Activated B cell treated with CpG ODN at 0.5 μM for 24 hours (primary cell): ENCODE measurements at places on chromosomes 7 and 10.

DNA sequence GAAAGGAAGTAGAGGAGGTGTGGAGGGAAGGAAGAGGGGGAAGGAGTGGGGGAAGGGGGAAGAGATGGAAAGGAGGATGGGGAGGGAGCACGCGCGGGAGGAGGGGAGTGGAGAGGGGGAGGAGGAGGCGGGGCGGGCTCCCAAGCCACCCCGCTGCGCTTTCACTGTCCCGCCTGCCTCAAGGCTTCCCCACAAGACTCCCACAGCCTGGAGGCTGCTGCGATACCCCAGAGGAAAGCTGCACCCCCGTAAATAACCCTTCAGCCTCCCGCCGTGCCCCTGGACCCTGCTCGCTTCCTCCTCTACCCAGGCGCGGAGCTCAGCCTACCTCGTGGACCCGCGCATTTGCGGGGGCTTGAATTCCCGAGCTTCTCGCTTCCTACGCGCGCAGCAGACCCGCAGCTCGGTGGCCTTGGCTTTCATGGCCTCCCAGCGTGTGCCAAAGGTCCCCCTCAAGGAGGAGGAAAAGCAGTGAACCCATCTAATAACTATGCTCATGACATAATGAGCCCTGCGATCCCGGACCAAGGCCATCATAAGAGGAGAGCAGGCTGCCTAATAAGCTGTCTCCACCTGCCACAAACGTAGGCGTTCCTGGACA is at the start of gene C10orf67:
C10orf67 (minus strand) TSS at position 557 of the 601 bp plus-strand sequence; CDS start at position 534, 23 bp downstream.
- peak within 1 kb of the TSS; percentile 85 for H3K4me3 ChIP-seq
- H3K4me1 ChIP-seq: peaks cover 18% of the 10 kb centered on the region
- H3K27me3 ChIP-seq: peaks cover 11% of the 10 kb centered on the region
- H3K27ac ChIP-seq: peak within 1 kb of the TSS; percentile 31
- no peak for DNase-seq

DNA sequence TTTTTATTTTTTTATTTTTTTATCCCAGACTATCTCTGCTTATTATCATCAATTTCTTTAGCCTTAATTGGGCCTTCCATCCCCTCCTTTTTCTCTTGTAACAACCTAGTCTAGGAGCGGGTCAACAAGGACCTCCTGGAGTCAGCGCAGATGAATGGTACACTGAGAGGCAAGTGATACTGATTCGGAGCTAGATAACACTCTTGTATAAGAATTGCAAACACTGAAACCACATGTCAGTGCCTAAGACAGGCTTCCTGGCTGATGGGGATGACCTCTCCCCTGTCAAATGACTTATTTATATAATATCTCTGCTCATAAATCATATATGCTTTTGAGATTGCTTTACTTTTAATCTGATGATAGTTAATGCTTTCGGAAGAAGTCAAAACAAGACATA is 22.7 kb downstream of the BPGM start:
- DNase-seq: no peak
- peaks cover 25% of the 10 kb centered on the region for H3K36me3 ChIP-seq
- peak overlapping the region; percentile 15 for H3K27ac ChIP-seq
- H3K4me3 ChIP-seq: no peak overlapping the region
- H3K27me3 ChIP-seq: no peaks in the 10 kb centered on the region

- H3K27me3 ChIP-seq: no peaks in the 10 kb centered on the region
- no peak overlapping the region for H3K27ac ChIP-seq
- DNase-seq: no peak
These were observed 53.0 kb downstream of the CUL2 start for GRCh38 chr10:35037104-35037503.

DNA sequence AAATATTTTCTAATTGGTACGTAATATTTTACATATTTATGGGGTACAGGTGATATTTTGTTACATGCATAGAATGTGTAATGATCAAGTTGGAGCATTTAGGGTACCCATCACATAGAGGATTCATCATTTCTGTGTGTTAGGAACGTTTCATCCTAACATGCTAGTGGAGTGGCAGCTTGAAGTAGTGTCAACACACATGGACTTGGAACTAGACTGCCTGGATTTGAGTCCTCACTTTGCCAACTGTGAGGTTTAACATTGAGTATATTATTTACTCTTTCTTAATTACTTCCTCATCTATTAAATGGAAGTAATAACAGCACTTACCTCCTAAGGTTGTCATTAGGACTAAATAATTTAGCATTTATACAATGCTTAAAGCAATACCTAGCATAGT is 241.9 kb downstream of the PLXDC2 start:
- no peaks in the 10 kb centered on the region for H3K4me1 ChIP-seq
- no peak for DNase-seq
- H3K36me3 ChIP-seq: no peaks in the 10 kb centered on the region
- H3K4me3 ChIP-seq: no peak overlapping the region

- no peaks in the 10 kb centered on the region for H3K4me1 ChIP-seq
- H3K4me3 ChIP-seq: no peak overlapping the region
- no peak for DNase-seq
- H3K36me3 ChIP-seq: no peaks in the 10 kb centered on the region
- H3K27ac ChIP-seq: no peak overlapping the region
These were observed 27.7 kb upstream of the PHYHIPL start for GRCh38 chr10:59148701-59149100.

DNA sequence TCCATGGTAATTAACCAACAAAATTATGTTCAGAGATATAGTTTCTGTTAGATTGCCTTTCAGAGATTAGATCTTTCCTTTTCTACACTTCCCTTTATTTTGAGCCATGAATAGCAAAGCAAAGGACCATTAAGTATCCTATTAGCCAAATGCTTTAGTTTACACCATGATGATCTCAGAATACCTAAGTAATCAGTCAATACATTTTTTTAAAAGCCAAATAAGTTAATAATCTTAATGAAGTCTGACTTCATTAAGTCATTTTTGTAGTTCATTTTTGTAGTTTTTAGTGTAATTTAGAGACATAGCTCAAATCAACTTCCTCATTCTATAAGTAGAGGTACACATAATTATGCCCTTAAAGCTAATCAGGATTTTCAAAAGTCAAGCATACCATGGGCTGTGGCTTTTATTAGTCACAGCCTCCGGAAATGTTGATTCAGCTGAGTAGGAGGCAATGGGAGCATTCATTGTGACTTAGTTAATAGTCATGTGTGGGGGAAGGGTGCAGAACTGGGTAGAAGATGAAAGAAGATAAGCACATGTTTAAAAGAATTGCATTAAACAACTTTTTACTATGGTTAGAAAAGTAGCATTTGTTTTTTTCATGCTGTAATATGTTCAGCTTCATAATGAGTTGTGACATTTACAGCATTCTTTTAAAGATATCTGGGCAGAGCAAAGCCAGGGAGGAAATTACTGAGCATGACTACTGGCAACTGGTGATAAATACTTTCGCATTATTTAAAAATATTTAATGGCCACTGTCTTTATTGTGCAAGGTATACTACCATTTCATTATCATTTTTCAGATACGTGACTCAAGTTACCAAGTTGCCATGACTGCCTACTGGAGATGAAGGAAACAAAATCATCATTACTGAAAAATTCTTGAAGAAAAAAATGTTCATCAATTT is 57.3 kb upstream of the CCDC71L start:
- H3K27ac ChIP-seq: no peak overlapping the region
- no peaks in the 10 kb centered on the region for H3K36me3 ChIP-seq
- peaks cover 12% of the 10 kb centered on the region for H3K4me1 ChIP-seq
- no peak overlapping the region for H3K4me3 ChIP-seq
- DNase-seq: no peak
- H3K27me3 ChIP-seq: no peaks in the 10 kb centered on the region

GRCh38 chr10:97376413-97376812 is 24.7 kb downstream of the RRP12 start:
- no peak overlapping the region for H3K27ac ChIP-seq
- no peak overlapping the region for H3K4me3 ChIP-seq
- H3K36me3 ChIP-seq: peaks cover 83% of the 10 kb centered on the region
- H3K4me1 ChIP-seq: no peaks in the 10 kb centered on the region
- DNase-seq: no peak
- H3K27me3 ChIP-seq: no peaks in the 10 kb centered on the region

- H3K4me3 ChIP-seq: no peak overlapping the region
- H3K27me3 ChIP-seq: no peaks in the 10 kb centered on the region
These were observed 331.6 kb upstream of the ZNF32 start for GRCh38 chr10:43980313-43980712.

DNA sequence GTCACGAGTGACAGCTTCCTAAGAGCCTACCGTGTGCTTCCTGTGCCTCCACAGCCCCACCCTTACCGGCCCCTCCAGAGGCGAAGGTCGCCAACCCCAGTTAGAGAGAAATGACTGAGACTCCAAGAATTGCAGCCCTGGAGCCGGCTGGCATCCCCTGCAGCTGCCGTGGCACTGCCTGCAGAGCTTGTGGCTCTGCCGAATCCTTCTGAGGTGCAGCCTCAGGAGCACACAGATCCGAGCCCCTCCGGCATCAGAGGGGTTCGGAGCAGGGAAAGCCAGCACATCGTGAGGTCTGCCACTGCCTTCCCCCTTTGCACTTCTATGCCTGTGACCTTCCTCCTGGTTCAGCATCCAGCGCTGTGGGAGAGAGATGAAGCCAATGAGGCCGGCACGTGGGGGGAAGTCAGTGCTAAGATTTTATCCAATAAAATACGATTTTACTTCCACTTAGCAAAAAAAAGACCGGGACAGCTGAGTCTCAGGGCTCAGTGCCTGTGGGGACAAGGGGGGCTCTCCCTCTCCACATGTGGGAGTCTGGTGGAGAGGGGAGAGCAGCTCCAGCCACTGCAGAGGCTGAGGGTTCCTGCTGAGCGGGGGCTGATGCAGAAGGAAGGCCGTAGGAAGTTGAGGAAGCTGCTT is 80.1 kb downstream of the TCERG1L start:
- no peaks in the 10 kb centered on the region for H3K4me1 ChIP-seq
- no peaks in the 10 kb centered on the region for H3K36me3 ChIP-seq
- no peaks in the 10 kb centered on the region for H3K27me3 ChIP-seq
- no peak overlapping the region for H3K27ac ChIP-seq
- no peak overlapping the region for H3K4me3 ChIP-seq
- no peak for DNase-seq

DNA sequence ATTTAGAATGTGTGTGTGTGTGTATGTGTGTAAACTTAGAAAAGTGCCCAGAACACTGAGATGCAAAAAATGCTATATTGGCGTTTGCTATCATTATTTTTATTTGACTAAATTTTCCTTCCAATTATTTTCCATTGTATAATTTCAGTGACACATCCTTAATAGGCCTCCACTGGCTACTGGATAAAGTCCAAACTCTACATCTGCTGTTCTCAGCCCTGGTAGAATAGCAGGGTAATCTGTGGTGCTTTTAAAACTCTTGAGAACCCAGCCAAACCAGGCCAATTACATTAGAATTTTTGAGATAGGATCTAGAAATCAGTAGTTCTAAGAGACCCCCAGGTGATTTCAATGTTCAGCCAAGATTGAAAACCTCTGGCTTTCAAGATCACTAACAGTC is 66.4 kb downstream of the ZNF503 start:
- peaks cover 16% of the 10 kb centered on the region for H3K27me3 ChIP-seq
- H3K4me3 ChIP-seq: no peak overlapping the region
- no peak overlapping the region for H3K27ac ChIP-seq
- peaks cover 3% of the 10 kb centered on the region for H3K36me3 ChIP-seq

GRCh38 chr7:127887631-127888030 is 143.6 kb downstream of the LRRC4 start:
- no peak for DNase-seq
- no peak overlapping the region for H3K27ac ChIP-seq
- H3K36me3 ChIP-seq: peaks cover 59% of the 10 kb centered on the region
- H3K4me1 ChIP-seq: no peaks in the 10 kb centered on the region

- DNase-seq: no peak
- H3K27ac ChIP-seq: peak overlapping the region; percentile 66
- H3K36me3 ChIP-seq: peaks cover 3% of the 10 kb centered on the region
- peak overlapping the region; percentile 19 for H3K4me3 ChIP-seq
These were observed 233.3 kb downstream of the LRRN3 start for GRCh38 chr7:111324228-111324627.

DNA sequence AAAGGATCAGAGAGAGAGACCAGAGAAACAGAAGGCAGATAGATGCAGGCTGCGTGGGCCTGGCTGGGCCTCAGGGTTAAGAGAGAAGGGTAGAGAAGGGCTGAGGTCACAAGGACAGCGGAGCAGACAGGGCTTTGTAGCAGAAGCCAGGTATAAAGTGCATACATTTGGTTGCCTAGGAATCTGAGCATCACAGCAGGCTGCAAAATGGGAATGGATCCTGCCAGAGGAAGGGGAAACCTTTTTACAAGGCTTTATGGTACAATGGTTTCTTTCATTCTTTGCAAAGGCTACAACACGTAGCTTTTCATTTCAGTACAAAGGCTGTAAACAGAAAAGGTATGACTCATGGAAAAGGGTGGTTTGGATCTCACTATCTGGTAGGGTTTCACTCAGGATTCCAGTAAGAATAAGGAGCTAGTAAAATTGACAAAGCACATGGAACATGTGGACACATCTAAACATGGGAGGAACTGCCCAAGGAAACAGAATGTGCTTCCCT is 275.1 kb downstream of the DOCK4 start:
- no peak overlapping the region for H3K27ac ChIP-seq
- no peak for DNase-seq
- H3K4me3 ChIP-seq: no peak overlapping the region
- H3K27me3 ChIP-seq: no peaks in the 10 kb centered on the region
- no peaks in the 10 kb centered on the region for H3K4me1 ChIP-seq
- H3K36me3 ChIP-seq: no peaks in the 10 kb centered on the region

- no peak overlapping the region for H3K4me3 ChIP-seq
- no peaks in the 10 kb centered on the region for H3K27me3 ChIP-seq
- peak overlapping the region; percentile 36 for H3K27ac ChIP-seq
- H3K36me3 ChIP-seq: peaks cover 94% of the 10 kb centered on the region
These were observed 48.9 kb downstream of the BLNK start for GRCh38 chr10:96222441-96222840.

- H3K27ac ChIP-seq: no peak overlapping the region
- no peak overlapping the region for H3K4me3 ChIP-seq
- H3K36me3 ChIP-seq: peaks cover 16% of the 10 kb centered on the region
- H3K4me1 ChIP-seq: no peaks in the 10 kb centered on the region
These were observed 142.6 kb upstream of the RHEB start for GRCh38 chr7:151662251-151662826.

DNA sequence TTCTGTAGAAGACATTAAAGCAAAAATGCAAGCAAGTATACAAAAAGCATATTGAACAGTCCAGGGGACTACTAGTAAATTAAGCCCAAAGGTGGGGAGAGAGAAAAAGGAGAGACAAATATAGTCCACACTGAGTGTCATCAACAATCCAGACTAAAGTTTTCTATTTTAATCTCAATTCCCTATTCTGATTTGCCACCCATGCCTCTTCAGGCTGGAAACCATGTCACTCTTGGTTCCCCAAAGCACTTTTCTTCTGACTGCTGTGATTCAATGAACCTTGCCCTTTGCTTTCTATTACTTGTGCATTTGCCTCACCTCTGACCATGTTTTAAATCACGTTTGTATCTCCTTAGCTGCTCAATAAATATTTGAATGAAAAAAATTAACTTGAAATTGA is 95.3 kb upstream of the AOAH start:
- no peak overlapping the region for H3K27ac ChIP-seq
- peaks cover 5% of the 10 kb centered on the region for H3K4me1 ChIP-seq
- H3K36me3 ChIP-seq: no peaks in the 10 kb centered on the region
- no peak for DNase-seq
- H3K4me3 ChIP-seq: no peak overlapping the region

DNA sequence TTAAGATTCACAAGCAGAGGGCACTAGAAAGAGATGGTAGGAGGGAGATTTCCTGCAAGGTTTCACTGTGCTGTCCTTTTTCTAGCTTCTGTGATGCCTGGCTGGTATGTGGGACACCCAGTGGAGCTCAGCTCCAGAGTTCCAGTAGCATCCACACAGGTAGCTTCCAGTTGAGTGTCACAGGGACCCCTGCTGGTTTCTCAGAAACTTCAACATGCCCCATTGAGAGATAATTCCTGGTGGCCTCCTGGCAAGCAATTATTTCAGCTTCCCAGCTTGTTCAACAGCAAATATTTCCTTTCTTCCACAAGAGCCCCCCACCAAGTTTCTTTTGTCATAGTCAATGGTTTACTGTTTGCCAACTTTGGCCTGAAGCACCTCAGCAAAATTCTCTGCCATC is 858.7 kb downstream of the REEP3 start:
- no peak for DNase-seq
- H3K36me3 ChIP-seq: no peaks in the 10 kb centered on the region
- no peaks in the 10 kb centered on the region for H3K4me1 ChIP-seq
- H3K4me3 ChIP-seq: no peak overlapping the region
- no peaks in the 10 kb centered on the region for H3K27me3 ChIP-seq
